ENCODE measurements at places on chromosomes 2 and 18. TPM values are rescaled to one million over a fixed set of nuclear protein-coding genes. Genes with fewer than 3 reads are reported as not detected.

DNA sequence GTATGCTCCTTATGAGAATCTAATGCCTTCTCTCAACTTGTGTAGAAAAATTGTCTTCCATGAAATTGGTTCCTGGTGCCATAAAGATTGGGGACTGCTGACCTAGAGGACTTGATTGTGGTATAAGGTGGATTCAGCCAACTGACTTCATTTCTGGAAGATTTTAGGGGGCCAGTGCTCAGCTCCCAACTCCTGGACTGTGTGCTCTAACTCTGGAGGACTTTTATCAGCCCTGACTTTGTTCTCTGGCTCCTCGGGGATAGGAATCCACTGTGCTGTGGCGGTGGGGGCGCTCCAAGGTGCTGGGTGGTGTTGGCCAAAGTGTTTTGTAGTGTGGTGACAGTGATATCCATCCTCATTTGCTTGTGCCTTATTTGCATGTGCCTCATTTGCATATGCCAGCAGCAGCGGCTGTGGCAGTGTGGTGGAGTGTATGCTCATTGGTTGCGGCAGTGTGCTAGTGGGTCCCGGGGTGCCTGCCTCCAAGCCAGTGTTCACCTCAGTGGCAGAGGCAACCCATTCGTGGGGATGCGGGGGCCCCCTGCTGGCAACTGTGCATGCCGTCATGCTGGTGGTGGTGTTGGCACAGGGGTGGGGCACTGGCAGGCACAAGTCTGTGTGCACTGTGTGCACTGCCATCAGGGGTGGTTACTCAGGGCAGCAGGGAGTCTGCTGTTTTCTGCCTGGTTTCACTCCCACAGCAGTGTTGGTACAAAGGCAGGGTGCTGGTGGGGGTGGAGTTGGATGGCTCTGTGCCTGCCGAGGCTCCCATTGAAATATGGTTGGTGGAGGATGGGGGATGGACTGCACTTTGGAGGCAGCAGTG lies 19.6 kb downstream of the EHBP1 start:
- H3K27ac ChIP-seq: peak overlapping the region; percentile 59
- H3K27me3 ChIP-seq: no peaks in the 10 kb centered on the region
- H3K4me3 ChIP-seq: peak overlapping the region; percentile 6

GRCh38 chr2:142983174-142983573 lies 105.7 kb downstream of the KYNU start:
- DNase-seq: no peak
- no peak overlapping the region for H3K27ac ChIP-seq
- no peak overlapping the region for H3K4me3 ChIP-seq
- no peaks in the 10 kb centered on the region for H3K4me1 ChIP-seq
- H3K27me3 ChIP-seq: no peaks in the 10 kb centered on the region

- H3K27me3 ChIP-seq: no peaks in the 10 kb centered on the region
- no peak overlapping the region for H3K27ac ChIP-seq
- DNase-seq: no peak
- H3K36me3 ChIP-seq: no peaks in the 10 kb centered on the region
- H3K4me1 ChIP-seq: no peaks in the 10 kb centered on the region
Observed at GRCh38 chr2:124151691-124152090, 126.6 kb downstream of the CNTNAP5 start.

GRCh38 chr2:72261076-72261475 lies 113.4 kb upstream of the CYP26B1 start:
- H3K4me1 ChIP-seq: peaks cover 11% of the 10 kb centered on the region
- no peak overlapping the region for H3K27ac ChIP-seq
- H3K4me3 ChIP-seq: no peak overlapping the region
- no peak for DNase-seq

GRCh38 chr2:127226132-127226519 lies 6.0 kb upstream of the CYP27C1 start:
- peaks cover 19% of the 10 kb centered on the region for H3K4me1 ChIP-seq
- no peaks in the 10 kb centered on the region for H3K36me3 ChIP-seq
- DNase-seq: no peak
- no peak overlapping the region for H3K27ac ChIP-seq

- peaks cover 84% of the 10 kb centered on the region for H3K27me3 ChIP-seq
- no peak overlapping the region for H3K4me3 ChIP-seq
- H3K36me3 ChIP-seq: no peaks in the 10 kb centered on the region
- no peak for DNase-seq
Observed at GRCh38 chr2:199460846-199461710, 3.3 kb upstream of the SATB2 start.

- H3K4me3 ChIP-seq: no peak overlapping the region
- no peak overlapping the region for H3K27ac ChIP-seq
- no peak for DNase-seq
- H3K36me3 ChIP-seq: no peaks in the 10 kb centered on the region
- no peaks in the 10 kb centered on the region for H3K27me3 ChIP-seq
Observed at GRCh38 chr2:77101796-77102452, 420.3 kb downstream of the LRRTM4 start.

- no peaks in the 10 kb centered on the region for H3K4me1 ChIP-seq
- H3K27ac ChIP-seq: no peak overlapping the region
- no peak overlapping the region for H3K4me3 ChIP-seq
- DNase-seq: no peak
- no peaks in the 10 kb centered on the region for H3K27me3 ChIP-seq
- no peaks in the 10 kb centered on the region for H3K36me3 ChIP-seq
Observed at GRCh38 chr2:147471126-147471525, 373.7 kb upstream of the ACVR2A start.

DNA sequence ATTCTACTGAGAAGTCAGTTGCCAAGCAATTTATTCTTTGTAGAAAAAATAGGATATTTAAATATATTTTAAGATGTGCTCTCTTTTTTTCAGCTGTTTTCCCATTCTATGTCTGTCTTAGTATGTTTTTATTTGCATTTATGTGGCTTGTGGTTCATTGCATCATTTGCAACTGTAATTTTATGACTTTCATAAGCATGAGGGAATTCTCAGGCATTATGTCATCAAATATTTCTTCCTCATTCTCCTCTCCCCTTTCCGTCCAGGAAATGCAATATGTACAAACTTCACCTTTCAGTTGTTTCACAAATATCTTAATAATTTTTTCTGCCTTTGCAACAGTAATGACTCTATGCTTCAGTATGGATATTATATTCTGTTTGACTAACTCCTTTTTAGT lies 560.2 kb upstream of the LRATD1 start:
- H3K36me3 ChIP-seq: no peaks in the 10 kb centered on the region
- H3K4me3 ChIP-seq: no peak overlapping the region
- no peaks in the 10 kb centered on the region for H3K4me1 ChIP-seq
- H3K27ac ChIP-seq: no peak overlapping the region

GRCh38 chr2:182581196-182581935 lies 134.7 kb upstream of the DNAJC10 start:
- no peak overlapping the region for H3K27ac ChIP-seq
- DNase-seq: no peak
- no peaks in the 10 kb centered on the region for H3K27me3 ChIP-seq
- no peaks in the 10 kb centered on the region for H3K36me3 ChIP-seq
- no peak overlapping the region for H3K4me3 ChIP-seq

GRCh38 chr2:206989311-206989710 lies 50.0 kb downstream of the CPO start:
- H3K4me1 ChIP-seq: peaks cover 14% of the 10 kb centered on the region
- H3K27me3 ChIP-seq: no peaks in the 10 kb centered on the region
- no peak for DNase-seq
- H3K27ac ChIP-seq: no peak overlapping the region
- H3K36me3 ChIP-seq: no peaks in the 10 kb centered on the region

DNA sequence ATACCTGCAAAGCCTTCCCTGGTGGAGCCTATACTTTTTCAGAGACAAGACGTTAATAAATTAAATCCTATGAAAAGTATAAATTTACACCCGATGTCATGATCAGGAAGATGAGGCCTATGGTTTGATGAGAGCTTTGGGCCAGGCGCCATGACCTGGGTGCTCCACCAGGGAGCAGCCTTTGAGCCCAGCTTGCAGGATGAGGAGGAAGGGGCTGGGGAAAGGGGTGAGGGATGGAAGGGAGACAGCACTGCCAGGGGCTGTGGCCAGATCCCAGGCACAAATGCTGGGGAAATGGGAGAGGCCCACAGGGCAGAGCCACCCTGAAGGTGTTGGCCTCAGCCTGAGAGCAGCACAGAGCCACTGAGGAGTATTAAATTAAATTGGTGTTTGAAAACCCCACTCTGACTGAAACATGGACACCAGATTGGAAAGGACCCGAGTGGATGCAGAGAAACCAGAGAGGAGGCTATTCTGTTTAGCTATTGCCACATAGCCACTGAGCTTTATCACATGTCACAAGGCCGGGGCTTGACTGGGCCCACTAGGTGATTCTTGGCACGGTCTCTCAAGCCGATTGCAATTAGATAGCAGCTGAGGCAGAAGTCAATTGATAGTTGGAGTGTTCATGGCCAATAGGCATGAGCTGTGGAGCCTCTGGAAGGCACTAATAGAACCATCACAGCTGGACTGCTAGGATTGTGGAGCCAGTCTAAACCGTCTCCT lies 9.6 kb upstream of the FAHD2A start:
- H3K36me3 ChIP-seq: no peaks in the 10 kb centered on the region
- H3K27me3 ChIP-seq: no peaks in the 10 kb centered on the region
- no peak for DNase-seq
- no peak overlapping the region for H3K27ac ChIP-seq
- H3K4me3 ChIP-seq: no peak overlapping the region
- H3K4me1 ChIP-seq: peaks cover 9% of the 10 kb centered on the region

GRCh38 chr18:58785171-58785805 lies 79.4 kb upstream of the ZNF532 start:
- no peak overlapping the region for H3K4me3 ChIP-seq
- peaks cover 17% of the 10 kb centered on the region for H3K4me1 ChIP-seq
- no peaks in the 10 kb centered on the region for H3K27me3 ChIP-seq
- H3K36me3 ChIP-seq: no peaks in the 10 kb centered on the region
- H3K27ac ChIP-seq: no peak overlapping the region

RABL2A gene
- 6.5 TPM for total RNA-seq

TMEM163 gene
- total RNA-seq: 1.2 TPM

PLCL1 gene
- total RNA-seq: 79.0 TPM

GLI2 gene
- total RNA-seq: 7.1 TPM

SLC35F5 gene
- total RNA-seq: 52.9 TPM

CYP27A1 gene
- total RNA-seq: 24.8 TPM

TMEM37 gene
- 2.2 TPM for total RNA-seq

STARD6 gene
- not detected for total RNA-seq

G6PC2 gene
- total RNA-seq: not detected

PAX8 gene
- total RNA-seq: 1.3 TPM

TDRD15 gene
- total RNA-seq: 0.63 TPM

KCNG2 gene
- not detected for total RNA-seq

CSRNP3 gene
- total RNA-seq: 4.4 TPM

CERKL gene
- 0.17 TPM for total RNA-seq

Measured in esophagus muscularis mucosa (tissue), 4 donors.